Kasumi-1 (cell line): ENCODE measurements at places on chromosomes 13 and 19.

- DNase-seq = no peak
Measured at GRCh38 chr19:41688687-41689086, 617 bp upstream of the CEACAM7 start.

- DNase-seq = no peak
Measured at GRCh38 chr13:79477968-79478367, 3.0 kb upstream of the NDFIP2 start.

- no peak for DNase-seq
Measured at GRCh38 chr13:73212482-73212881, 153.7 kb downstream of the KLF5 start.

DNA sequence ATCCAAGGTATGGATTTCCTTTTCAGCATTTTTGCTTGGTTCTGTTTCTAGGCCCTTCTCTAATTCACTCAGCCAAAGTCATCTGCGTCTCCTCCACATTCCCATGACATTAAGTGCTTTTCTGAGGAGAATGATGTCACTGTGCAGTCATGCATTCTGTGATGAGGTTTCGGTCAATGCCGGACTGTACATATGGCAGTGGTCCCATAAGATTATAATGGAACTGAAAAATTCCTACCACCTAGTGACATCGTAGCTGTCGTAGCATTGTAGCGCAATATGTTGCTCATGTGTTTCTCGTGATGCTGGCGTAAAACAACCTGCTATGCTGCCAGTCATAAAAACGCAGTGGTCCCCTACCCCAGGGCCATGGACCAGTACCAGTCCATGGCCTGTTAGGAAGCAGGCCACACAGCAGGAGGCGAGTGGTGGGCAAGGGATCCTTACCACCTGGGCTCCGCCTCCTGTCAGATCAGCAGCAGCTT is 63.4 kb upstream of the TNFRSF19 start:
- no peak for DNase-seq

GRCh38 chr19:43997631-43998290 is 5.0 kb upstream of the ZNF230 start:
- no peak for DNase-seq

DNA sequence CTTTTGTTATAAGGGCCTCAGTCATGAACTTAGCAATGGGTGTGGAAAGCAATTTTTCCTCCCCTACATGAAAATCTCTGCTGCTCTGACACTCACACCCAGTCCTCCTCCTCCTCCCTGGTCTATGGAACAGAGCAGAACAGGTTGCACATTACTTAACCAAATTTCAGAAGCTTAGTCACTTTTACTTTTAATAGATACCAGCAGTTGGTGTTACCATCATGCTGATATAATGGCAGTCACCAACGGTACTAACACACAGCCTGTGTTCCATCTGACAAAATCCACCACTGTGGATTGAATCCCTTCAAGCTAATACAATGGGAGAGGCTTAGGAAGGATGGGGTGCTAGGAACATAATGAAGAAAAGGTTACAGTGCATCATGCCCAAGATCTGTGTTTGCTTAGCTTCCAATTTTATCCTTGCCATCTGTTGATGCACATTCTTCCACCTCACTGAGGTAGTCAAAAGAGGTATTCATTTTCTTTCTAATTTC is 9.8 kb downstream of the TPT1 start:
- no peak for DNase-seq

GRCh38 chr13:83211301-83211700 is 671.0 kb downstream of the SLITRK1 start:
- DNase-seq = no peak

DNA sequence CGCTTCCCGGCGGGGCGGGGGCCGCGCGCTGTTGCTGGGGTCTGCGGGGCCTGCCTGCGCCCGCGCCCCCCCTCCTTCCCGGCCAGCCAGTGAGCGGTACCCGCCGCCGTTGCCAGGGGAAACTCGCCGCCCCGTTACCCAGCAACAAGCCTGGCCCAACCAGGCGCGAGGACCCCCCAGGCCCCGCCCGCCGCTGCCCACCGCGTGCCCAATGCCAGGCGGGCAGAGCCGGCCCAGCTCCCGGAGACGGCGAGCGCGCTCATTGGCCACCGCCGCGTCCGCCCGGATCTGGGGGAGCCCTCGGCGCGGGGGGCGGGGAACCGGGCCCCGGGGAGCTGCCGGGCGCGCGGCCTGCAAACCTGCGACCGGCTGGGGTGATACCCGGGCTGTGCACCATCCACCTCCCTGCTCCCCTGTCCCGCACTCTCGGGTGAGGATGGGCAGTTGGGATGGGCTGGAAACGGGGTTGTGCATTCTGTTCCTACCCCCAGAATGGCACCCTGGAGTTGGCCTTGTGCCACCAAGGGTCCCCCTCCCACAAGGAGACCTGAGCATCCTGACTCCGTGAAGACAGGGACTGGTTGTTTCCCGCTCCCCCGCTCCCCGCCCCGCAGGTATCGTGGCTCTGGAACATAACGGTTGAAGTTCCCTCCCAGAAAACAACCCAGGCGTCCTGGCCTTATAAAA is 8.8 kb upstream of the BBC3 start:
- no peak for DNase-seq

DNA sequence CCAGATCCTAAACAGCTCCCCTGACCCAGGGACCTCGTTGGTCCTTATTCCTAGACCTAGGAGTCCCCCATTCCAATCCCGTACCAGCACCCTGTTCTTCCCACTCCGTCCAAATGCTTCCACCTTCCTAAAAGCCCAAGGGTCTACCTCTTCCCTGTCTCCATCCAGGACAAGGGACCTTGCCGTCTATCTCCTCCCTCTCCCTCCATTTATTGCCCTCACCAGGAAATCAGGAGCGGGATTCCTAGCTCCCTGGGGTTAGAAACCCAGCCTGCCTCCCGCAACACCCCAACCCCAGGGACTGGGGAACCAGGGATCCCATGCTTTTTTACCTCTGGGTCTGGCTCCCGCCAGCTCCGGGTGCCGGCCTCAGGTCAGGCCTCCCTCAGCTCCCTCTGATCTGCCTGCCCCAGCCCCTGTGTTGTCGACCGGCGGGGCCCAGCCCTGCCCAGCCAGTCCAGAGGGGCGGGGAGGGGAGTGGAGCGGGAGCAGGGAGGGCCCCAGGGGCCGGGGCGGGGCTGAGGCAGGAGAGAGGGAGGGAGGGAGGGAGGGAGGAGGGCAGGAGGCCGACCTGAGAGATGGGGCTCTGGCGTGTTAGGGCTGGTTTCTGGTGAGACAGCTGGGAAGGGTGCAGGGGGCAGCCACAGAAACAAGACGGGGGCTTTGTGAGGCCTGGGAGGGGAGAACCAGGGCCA is at the start of gene B3GNT8:
Gene B3GNT8 (minus strand): TSS at position 423 of the 695 bp plus-strand sequence. CDS start 596 bp downstream, outside the sequence.
- peak; percentile 71 for DNase-seq

GRCh38 chr19:4007836-4008539 is 452 bp downstream of the PIAS4 start:
- peak; percentile 16 for DNase-seq
